ENCODE measurements at places on chromosomes 11 and 22. TPM values are rescaled to one million over a fixed set of nuclear protein-coding genes. Genes with fewer than 3 reads are reported as not detected.

Gene FOLR2
- polyA plus RNA-seq, result not detected

Gene KRTAP5-8
- polyA plus RNA-seq, result not detected

Gene SLC2A11
- polyA plus RNA-seq, result 12.4 TPM

Gene SCN4B
- 0.04 TPM for polyA plus RNA-seq

Gene LYVE1
- not detected for polyA plus RNA-seq

Gene C11orf68
- 17.0 TPM for polyA plus RNA-seq

DNA sequence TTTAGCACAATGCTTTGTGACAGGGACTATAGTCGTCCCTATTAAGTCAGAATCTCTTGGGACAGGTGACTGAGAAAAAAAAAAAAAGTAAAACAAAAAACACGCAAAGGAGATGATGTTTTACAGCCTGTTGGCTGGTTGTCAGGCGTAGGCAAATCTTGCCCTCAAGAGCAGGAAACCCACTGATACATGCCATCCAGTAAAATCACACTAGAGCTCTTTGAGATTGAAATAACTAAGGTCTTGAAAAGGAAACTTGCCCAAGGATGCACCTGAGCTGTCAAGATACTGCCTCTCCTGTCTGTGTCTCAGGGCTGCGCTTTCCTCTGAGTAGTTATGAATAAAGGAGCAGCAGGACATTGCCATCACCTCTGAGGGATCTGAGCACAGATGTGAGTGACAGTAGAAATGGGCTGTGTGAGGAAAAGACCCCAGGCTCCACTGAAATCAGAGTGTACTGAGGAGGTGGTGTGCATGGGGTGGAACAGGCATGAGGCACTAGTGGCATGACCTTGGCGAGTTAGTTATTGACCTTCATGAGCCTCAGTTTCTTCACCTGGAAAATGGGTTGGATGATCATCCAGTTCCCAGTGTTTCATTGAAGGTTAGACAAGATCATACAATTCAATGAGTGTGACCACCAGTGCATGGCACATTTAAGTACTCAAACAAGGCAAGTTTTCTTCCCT is 23.3 kb downstream of the MICAL2 start:
- DNase-seq, result no peak

GRCh38 chr22:25651332-25652085 is 87.0 kb downstream of the GRK3 start:
- no peak for DNase-seq

- DNase-seq, result no peak
These were observed 1.2 kb downstream of the MAJIN start for GRCh38 chr11:64970731-64971151.

DNA sequence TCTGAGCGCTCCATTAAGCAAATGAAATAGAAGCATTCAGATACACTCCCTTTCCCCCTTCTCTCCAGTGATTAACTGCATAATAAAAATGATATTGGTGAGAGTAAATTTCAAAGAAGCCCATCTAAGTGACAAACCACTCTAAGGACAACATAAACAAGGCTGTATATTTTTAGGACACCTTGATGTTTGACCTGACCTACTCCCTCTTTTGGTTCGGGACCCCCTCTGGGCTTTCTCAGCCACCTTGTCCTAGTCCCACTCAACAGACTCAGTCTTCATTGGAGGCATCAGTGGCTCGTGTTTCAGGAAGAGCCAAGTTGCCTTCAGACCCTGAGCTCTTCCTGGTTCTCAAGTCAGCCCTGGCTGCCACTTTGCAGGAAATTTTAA is 182.3 kb upstream of the NCAM1 start:
- DNase-seq, result no peak

GRCh38 chr11:62141111-62142042 is 17.6 kb downstream of the INCENP start:
- DNase-seq, result no peak

GRCh38 chr22:17314487-17314886 is 54.8 kb upstream of the CECR2 start:
- DNase-seq, result no peak

DNA sequence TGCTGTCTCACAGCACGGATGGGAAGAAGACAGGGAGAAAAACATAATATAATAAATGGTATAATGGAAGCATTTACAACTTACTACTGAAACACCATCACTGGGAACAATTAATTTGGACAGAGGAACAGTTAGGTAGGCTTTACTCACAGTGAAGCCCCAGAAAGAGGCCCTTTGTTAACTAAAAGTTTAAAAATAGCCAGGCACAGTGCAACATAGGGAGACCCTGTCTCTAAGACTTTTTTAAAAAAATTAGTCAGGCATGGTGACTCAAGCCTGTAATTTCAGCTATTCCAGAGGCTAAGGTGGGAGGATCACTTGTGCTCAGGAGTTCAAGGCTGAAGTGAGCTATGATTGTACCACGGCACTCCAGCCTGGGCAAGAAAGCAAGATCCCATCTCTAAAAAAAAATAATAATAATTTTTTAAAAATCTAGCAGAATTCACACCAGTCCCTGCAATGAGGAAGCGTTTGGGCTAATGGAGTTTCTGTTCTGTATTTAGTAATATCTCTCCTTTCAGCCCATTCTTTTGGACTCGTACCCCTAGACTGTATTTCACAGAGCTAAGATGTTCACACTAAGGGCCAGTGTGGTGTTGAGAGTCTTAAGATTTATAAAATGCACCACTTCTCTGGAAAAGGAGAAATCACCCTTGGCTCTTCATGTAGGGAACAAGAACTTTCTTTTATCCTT is 275.5 kb downstream of the SOX6 start:
- DNase-seq, result no peak

DNA sequence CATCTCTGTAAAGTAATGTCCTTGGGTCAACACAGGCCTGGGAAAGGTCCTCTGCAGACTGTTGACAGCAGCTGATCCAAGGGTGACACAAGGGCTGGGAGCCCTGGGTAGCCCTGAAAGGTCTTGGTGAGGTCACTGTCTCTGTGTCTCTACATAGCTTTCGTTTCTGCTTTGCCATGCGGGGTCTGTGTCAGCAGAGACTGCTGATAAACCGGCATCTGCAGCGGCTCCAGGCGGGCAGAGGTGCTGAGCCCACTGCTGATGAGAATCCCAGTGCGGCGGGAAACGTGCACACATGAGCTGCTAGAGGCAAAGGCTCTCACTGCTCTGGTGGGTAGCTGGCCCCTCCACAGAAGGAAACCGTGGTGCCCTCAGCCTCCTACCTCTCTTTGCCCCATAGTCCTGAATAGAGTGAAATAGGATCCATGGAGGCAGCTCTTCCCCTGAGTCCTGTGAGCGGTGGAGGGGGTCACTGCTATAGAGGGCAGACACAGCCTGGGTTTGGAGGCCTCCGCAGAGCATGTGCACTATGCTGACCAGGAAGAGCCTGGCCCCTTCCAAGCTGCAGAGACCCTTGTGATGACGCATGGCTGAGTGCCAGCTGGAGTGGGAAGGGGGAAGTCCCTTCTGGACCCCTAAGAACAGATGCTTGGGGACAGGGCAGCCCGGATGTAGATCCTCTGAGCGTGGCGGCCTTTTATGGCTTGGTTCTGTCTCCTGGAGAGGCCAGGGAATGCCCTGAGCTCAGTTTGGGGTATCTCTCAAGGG is 17.8 kb upstream of the ST3GAL4 start:
- DNase-seq, result no peak

DNA sequence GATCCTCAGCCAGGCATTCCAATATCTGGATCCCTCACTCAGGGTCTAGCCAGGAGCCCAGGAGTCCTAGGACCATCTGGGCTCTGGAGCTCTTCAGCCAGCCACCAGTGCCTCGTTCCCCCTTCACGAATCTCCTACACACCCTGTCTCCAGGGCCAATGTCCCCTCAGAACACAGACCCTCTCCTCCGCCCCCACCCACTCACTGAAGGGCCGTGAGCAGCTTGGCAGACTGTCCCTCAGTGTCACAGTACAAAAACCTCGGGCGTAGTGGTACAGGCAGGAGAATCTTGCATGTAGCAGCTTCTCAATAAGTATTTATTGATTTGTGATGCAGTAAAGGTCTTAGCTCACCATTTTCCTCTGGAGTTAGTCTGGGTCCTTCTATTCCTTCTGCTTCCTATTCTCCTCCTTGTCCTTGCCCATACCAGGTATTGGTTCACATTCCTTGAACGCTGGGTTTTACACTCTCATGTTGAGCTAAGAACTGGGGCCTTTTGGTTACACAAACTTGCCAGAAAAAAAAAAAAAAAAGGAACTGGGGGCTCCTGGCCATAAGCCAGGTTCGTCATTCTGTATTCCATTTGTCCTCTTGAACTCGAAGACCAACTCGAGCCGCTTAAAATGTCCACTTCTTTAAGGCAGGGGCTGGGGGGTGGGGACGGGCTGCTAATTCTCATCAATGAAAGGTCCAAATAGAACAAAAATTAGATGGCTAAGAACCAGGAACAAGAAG is 2.3 kb downstream of the CXCR5 start:
- no peak for DNase-seq

DNA sequence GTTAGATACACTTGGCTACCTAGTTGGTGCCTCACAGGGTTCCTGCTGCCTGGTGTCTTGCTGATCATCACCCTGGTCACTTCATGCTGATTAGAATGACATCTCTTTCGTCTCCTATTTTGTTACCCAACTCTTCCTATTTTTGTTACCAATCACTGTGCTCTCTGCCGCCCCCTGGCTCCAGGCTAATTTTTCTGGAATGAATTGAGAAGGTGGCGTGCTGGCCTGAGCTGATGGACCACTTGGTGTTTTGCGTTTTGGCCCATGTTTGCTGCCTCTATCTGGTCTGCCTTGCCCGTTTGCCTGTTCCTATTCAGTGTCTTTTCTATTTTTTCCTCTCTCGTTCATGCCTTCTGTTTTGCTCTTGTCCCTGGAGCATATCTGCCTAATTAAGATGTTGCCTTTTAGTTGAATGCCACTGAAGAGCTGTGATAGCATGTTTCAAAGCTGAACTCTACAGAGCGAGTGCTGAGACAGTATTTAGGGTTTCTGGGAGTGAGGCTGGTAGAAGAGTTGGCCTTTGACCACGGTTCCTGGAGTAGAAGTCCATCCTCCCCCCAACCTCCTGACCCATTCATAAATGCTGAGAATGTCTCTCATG is 5.9 kb upstream of the ATF4 start:
- no peak for DNase-seq

DNA sequence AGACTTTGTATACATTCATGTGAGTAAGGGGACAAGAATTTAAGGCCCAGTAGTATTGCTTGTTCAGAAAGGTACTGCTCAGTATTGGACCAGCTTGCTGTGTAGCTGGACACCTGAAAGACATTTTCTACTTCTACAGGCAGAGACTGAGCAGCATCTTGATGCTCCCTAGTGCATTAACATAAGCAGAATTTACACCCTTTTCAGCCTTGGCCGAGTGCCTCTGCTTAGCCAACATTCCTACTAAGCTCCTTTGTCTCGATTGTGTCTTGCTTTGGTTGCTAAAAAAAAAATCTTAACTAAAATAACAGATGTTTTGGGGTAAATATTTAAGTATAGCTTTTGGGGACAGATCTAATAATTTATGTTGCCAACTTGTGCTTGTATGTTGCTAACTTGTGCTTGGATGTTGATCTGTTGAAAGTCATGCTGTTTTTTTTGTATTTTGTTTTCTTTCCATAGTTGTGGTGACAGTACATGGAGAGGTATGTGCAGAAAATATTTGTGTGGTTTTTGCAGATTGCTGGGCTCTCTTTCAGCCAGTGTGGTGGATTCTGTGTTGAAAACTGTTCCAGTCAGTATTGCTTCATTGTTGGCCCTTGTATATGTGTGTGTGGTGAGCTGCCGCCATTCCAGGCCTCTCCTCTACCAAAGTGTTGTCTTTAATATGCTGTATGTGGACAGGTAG is 3.7 kb downstream of the PTS start:
- no peak for DNase-seq

DNA sequence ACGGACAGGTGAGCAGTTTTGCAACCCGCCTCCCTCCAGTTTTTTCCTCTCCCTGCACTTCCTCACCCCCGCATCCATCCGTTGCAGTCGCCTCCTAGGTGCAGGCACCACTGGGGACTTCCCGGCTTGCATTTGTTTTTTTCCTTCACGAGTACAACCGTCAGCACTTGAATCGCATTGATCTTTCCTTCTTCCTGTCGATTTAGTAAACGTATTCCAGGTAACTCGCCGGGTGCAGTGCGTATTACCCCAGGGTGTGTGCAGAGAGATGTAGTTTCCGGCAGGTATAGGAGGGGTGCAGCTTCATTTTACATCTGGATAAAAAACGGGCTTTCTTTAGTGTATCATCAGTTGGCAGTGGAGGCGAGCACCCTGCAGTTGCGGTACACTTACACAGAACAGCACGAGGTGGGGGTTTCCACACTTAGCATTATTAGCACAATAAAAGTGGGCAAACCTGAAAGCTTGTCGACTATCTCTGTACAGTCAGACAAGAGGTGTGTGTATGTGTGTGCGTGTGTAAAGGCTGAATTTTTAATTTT is at the start of gene SORL1-AS1:
Gene SORL1-AS1 (minus strand): TSS at position 359 of the 542 bp plus-strand sequence.
- peak; percentile 3 for DNase-seq

GRCh38 chr11:102047305-102047924 is at the start of gene CFAP300:
Gene CFAP300, plus strand, starts transcription at chr11:102047437. Its CDS starts 34 bp downstream, at chr11:102047471.
- peak; percentile 86 for DNase-seq

DNA sequence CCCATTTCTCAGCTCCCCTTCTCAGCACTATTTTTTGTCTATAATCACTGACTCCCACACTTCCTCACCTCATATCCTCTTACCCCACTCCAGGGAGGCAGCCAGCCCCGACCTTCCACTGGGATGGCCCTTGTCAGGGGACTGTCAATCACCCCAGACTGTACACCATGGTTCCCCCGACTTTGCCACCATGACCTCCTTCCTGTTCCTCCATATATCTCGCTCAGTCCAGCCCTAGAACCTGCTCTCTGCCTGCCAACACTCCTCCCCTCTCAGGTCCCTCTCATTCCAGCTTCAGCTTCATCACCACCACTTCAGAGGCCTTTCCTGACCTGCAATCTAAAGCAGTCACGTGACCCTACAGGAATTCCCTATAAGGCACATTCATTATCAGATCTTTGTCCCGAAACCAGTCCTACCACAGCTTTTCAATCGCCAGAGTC is 16.5 kb downstream of the PRPF19 start:
- DNase-seq, result no peak

DNA sequence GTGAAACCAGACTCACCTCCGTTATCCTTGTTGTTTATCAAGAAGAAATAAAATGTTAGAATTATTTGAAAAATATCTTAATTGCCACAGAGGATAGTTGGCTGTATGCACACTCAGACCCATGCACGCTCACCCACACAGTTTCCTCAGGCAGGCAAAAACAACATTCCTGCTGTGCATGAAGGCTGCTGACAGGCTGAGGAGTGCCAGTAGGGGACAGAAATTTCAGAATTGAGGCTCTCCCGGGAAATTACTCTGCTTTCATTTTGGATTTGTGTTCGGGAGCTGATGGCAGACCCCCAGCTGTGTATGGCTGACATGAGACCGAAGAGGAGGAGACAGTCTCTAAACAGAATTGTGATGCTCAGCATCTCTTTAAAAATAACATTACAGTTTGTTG is 87.5 kb downstream of the AMOTL1 start:
- no peak for DNase-seq

- DNase-seq, result no peak
These were observed 70.9 kb upstream of the UBASH3B start for GRCh38 chr11:122584670-122585069.

DNA sequence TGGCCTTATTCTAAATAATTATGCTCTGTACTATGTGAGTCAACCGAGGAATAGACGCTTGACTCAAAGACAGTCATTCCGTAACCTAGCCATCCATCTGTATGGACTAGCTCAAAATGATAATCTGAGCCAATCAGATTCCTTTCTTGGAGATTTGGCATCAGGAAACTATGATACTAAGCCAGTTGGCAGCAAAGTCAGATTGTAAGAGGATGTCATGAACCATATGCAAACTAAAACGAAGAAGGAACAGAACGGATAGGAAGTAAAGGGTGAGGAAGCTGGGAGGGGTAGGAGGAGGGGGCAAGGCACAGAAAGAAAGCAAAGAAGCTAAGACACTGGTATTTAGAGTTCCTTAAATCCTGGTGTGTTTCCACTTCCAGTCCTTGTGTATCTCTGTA is 10.7 kb upstream of the SESN3 start:
- no peak for DNase-seq

GRCh38 chr22:24128021-24128420 is 53.3 kb upstream of the SUSD2 start:
- no peak for DNase-seq
